Stimulated activated CD4-positive, alpha-beta T cell treated with anti-CD3 and anti-CD28 coated beads, Interleukin-2, amount 100 ng/mL, for 48 hours (primary cell): ENCODE measurements at places on chromosomes 11 and 22.

GRCh38 chr11:27319072-27319471 is 43.9 kb downstream of the CCDC34 start:
- DNase-seq: no peak

- DNase-seq: no peak
Measured at GRCh38 chr22:17518406-17518805, 44.9 kb upstream of the SLC25A18 start.

DNA sequence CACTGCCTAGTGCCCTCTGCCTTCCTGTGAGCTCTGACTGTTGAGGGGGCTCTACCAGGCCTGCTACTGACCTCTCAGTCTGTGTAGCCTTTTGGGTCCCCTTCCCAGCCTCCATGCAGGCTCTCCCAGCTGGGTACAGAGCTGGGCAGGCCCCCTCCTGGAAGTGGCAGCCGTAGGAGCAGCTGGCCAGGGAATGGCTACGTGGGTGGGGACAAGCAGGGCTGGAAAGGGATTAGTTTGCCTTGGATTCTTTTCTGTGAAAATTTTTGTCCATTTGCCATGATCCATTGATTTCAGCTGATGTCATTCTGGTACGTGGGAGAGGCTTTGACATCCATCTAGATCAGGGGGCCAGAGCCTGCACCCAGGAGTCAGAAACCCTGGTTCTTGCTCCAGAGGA is 23.9 kb upstream of the NECTIN1 start:
- DNase-seq: no peak

- no peak for DNase-seq
Measured at GRCh38 chr11:131538322-131538721, 167.9 kb downstream of the NTM start.

DNA sequence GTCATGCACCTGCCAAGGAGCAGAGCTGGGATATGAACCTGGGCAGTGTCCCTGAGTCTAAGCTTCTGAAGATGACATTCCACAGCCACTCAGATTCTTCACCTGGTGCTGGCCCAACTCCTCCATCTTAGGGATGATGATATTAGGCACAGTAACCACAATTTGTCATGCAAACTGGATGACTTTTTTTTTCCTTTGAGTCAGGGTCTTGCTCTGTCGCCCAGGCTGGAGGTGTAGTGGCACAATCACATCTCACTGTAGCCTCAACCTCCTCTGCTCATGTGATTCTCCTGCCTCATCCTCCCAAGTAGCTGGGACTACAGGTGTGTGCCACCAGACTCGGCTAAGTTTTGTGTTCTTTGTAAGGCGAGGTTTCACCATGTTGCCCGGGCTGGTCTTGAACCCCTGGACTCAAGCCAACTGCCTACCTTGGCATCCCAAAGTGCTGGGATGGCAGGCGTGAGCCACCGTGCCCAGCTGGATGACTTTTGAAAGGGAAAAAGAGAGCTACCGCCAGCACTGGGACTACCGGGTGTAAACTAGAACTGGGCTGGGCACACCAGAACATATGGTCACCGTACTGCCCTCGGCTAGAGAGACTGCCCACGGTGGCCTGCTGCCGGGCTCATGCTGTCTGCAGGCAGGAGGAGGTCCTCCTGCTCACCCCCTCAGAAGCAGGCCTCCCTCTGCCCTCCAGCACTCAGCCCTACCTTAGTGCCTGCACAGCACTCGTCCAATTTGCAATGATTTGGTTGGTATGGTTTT is 77.7 kb downstream of the NAT10 start:
- DNase-seq: no peak

DNA sequence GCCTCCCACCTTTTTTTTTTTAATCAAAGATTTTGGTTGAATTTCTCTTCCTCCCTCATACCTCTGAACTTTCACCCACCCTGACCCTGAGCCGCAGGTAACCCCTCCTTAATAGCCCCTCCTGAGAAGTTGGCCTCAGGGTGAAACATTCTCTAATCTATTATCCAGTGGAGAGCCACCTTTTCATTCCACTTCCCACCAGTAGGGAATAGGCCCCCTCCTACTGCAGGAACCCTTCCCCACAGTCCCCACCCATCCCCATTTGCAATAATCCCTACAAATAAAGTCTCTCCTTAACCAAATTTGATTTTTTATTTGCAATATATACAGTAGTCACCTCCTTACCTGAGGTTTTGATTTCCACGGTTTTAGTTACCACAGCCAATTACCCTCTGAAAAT is 2.1 kb upstream of the SLC35F2 start:
- DNase-seq: no peak

DNA sequence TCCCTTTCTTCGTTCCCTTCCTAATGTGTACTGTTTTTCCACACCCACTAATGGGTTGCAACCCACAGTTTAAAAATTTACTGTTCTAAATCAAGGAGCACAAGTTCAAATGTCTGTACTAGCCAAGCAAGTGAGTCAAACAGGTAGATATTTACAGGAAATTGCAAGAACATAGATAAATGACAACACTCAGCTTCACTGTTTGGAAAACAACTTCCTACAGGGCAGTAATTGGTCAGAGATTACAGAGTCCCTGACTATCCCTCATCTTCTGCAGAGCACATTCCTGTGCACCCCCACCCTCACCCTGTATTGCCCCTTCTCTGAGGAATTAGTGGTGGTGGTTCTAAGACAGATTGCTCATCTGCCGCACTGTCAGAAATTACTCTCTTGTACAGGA is 1.9 kb downstream of the SERPING1 start:
- no peak for DNase-seq

DNA sequence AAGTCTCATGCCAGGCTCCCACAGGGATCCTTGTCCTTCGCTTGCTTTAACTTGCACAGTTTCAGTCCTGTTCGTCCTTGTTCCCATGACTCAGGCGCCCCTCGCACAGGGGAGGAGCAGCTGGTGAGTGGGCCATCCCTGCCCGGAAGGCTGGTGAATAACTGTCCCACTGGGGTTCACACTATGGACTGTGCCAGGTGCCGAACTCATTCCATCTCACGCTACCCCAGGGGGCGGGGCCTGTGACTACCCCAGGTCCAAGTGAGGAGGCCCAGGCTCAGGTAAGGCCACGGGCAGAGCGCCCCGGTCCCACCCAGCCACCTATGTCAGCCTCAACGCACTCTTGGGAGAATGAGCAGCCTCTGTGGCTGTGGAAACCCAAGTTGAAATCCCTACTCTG is 7.2 kb upstream of the CARD10 start:
- DNase-seq: no peak

DNA sequence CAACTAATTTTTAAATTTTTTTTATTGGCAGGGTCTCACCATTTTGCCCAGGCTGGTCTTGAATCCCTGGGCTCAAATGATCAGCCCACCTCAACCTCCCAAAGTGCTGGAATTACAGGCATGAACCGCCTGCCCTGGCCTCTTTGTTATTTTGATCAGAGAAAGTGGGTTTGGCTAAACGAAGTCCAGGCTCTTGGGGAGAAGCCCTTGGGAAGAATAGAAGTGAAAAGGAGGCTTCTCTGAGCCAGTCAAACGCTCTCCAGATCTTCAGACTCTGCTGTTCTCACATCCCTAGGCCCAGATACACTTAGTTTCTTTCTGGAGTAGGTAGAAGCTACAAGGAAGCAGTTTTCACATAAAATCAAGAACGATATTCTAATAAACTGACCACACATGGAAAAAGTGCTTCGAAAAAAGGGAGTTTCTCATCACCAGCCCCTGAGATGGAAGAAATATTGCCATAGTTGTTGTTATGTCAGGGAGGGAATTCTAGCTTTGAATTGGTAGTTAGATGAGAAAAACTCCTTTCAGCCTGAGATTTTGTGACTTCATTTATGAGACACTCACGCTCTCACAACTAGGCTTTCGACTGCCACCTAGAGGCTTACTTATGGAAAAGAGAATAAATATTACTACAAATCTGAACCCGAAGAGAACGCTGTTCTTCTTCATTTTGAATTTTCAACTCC is 41.7 kb upstream of the AQP11 start:
- peak; percentile 10 for DNase-seq

DNA sequence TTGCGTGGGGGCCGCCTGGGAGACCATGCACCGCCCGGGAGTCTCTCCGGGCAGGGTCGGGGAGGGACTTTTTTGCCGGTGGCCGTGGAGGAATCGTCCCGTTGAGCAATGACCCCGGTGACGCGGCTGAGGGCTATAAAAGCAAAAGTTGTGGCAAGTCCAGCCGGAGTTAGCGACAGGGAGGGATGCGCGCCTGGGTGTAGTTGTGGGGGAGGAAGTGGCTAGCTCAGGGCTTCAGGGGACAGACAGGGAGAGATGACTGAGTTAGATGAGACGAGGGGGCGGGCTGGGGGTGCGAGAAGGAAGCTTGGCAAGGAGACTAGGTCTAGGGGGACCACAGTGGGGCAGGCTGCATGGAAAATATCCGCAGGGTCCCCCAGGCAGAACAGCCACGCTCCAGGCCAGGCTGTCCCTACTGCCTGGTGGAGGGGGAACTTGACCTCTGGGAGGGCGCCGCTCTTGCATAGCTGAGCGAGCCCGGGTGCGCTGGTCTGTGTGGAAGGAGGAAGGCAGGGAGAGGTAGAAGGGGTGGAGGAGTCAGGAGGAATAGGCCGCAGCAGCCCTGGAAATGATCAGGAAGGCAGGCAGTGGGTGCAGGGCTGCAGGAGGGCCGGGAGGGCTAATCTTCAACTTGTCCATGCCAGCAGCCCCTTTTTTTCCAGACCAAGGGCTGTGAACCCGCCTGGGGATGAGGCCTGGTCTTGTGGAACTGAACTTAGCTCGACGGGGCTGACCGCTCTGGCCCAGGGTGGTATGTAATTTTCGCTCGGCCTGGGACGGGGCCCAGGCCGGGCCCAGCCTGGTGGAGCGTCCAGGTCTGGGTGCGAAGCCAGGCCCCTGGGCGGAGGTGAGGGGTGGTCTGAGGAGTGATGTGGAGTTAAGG is at the start of gene NEAT1:
NEAT1 (plus strand) TSS at position 166 of the 883 bp plus-strand sequence.
- DNase-seq: peak; percentile 96

GRCh38 chr11:44823006-44823405 is 96.2 kb downstream of the TSPAN18 start:
- no peak for DNase-seq

- DNase-seq: peak; percentile 87
Measured at GRCh38 chr22:33920927-33921524, 750 bp upstream of the LARGE1 start.

DNA sequence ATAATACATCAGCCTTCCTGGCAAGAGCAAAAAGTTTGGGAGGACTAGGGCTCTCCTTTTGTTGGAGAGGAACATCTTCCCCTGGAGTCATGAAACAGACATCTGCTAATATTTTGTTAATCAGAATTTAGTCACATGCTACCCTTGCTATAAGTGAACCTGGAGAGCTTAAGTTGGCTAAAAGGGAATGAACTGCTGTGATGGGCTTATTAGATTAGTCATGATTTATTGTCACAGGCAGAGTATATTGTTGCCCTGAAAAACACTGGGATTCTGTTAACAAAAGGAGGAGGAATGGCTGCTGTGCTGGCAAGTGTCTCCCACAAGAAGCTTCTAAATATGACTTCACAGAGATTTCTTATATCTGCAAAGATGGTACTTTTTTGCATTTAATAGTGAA is 16.0 kb downstream of the TCP11L1 start:
- no peak for DNase-seq

GRCh38 chr11:107695446-107695845 is 16.4 kb downstream of the SLN start:
- no peak for DNase-seq

GRCh38 chr11:119309411-119309810 is 7.5 kb downstream of the MCAM start:
- no peak for DNase-seq

DNA sequence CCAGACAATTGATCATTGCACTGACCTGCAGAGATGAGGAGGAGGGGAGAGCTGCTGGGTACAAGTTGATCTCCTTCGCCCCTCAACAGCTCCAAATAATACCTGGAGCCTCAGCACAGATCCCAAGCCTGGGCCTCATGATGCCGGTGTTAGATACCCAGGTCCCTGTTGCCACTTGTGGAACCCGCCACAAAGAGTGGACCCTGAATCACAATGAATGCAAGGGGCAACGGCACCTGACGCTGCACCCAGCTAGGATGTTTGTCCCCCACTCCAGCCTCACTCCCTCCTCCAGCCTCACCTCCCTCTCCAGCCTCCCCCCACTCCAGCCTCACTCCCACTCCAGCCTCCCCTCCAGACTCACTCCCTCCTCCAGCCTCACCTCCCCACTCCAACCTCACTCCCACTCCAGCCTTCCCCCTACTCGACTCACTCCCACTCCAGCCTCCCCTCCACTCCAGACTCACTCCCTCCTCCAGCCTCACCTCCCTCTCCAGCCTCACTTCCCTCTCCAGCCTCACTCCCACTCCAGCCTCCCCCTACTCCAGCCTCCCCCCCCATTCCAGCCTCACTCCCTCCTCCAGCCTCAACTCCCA is 879.0 kb downstream of the BRD1 start:
- DNase-seq: no peak

- DNase-seq: no peak
Measured at GRCh38 chr22:50318356-50318697, 8.5 kb downstream of the DENND6B start.

GRCh38 chr11:28887681-28888080 is 779.5 kb downstream of the METTL15 start:
- DNase-seq: no peak

DNA sequence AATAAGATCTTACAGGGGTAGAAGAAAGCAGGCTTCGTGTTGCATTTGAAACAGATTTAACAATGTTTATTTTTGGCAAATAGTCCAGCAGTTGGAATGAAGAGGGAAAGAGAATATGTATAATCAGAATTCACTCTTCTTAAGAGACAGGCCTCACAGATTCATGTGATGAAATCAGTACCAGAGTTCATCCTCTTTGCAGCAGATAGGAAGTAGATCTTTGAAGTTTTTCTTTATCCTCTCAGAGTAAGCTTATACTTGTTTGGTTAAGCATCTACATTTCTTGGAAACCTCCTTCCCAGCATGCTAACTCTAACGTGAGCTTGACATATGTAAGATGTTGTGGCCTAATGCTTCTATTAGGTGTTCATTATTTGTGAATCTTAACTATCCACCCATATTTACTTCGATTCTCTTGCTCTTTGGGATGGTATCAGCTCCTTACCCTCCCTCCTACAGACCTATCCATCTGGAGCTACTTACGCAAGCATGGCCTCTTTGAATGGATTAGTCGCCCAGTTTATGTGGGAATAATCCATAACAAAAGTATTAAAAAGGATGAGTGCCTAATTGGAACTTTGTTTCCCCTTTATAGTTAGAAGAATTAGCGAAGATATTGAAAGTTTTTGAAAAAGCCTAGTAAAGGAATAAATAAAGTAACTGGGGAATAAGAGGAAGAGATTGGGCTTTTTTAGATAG is 80.1 kb downstream of the PRMT3 start:
- DNase-seq: no peak

DNA sequence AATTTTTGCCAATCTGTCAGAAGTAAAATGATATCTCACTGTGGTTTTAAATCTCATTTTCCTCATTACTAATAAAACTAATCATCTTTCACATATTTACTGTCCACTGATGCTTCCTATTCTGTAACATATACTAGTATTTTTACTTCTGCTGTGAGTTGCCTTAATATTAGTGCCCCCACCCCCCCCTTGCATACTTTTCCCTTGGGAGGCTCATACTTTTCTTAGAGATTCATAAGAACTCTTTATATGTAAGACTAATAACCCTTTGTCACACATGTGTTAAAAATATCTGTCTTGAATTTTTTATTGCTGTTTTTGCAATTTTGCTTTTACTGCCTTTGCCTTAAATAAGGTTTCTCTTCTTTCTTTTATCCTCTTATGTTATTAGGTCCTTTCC is 87.2 kb downstream of the PHF21A start:
- no peak for DNase-seq

- no peak for DNase-seq
Measured at GRCh38 chr22:17633998-17634323, 4.6 kb upstream of the BCL2L13 start.

GRCh38 chr22:46512683-46513082 is 24.7 kb downstream of the CELSR1 start:
- no peak for DNase-seq

GRCh38 chr11:123700772-123701171 is 40.7 kb downstream of the ZNF202 start:
- DNase-seq: no peak
